ENCODE measurements at places on chromosomes 3 and 15.

GRCh38 chr15:65954289-65954741 is 85.0 kb downstream of the RAB11A start:
- DNase-seq, result no peak

- DNase-seq, result no peak
Observed at GRCh38 chr15:40906991-40907802, 12.9 kb downstream of the VPS18 start.

GRCh38 chr15:28960979-28961378 is 75.2 kb downstream of the APBA2 start:
- no peak for DNase-seq

- no peak for DNase-seq
Observed at GRCh38 chr3:8416965-8417364, 84.7 kb upstream of the LMCD1 start.

- DNase-seq, result no peak
Observed at GRCh38 chr3:119145128-119145499, 851 bp upstream of the TEX55 start.

DNA sequence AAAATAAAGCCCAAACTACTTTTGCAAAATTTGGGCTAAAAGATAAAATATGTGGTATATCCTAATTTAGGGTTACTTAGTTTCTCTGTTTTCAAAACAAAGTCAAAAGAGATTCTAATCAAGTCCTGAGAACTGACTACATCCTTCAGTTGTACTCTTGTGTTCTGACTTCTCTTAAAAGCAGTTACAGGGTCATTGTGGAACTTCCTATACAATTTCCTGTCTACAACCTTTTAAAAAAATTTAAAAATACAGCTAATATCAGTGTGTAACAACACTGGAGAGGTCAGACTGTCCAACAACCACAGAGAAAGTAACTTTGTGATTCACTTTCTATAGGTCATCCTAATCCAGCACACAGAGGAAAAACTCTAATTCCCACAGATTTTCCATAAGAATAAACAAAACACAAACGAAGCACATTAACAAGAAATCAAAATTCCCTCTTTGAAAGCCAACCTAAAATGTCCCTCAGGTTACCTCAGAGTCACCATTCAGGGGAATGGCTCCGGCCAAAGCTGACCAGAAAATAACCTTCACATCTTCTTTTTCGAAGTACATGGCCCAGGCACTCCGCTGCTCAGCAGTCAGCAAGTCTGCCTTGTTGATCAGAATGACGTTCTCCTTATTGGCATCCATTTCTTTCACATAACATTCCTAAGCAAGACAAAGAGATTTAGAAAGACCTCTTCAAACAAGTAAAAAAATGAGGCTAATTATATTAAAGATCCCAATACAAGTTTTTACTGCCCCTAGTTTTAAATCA is 13.3 kb downstream of the LSG1 start:
- DNase-seq, result no peak

DNA sequence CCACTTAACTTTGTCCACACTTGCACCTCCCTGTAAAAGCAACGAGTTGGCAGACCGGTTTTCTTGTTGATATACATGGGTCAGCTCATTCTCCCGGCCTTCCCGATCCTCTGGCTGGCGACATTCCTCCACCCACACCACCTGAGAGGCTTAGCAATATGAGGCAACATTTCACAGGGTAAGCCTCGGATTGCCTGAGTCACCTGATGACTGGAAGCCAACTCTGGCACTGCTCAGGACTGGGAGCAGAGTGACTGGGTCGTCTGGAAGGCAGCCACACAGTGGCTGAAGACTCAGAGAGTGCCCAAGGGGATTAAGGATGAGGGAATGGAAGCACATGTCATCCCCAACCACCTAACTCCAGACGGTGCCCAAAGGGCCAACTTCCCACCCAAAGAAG is 9.8 kb downstream of the HOMER2 start:
- DNase-seq, result no peak

GRCh38 chr3:110419601-110420000 is 652.0 kb upstream of the NECTIN3 start:
- no peak for DNase-seq

GRCh38 chr15:57301307-57301706 is 75.0 kb upstream of the CGNL1 start:
- no peak for DNase-seq

- DNase-seq, result no peak
Observed at GRCh38 chr3:71543371-71544016, 40.0 kb downstream of the FOXP1 start.

GRCh38 chr15:78038585-78039247 is 38.8 kb downstream of the TBC1D2B start:
- no peak for DNase-seq

GRCh38 chr3:148073721-148074456 is 623.8 kb upstream of the AGTR1 start:
- no peak for DNase-seq

DNA sequence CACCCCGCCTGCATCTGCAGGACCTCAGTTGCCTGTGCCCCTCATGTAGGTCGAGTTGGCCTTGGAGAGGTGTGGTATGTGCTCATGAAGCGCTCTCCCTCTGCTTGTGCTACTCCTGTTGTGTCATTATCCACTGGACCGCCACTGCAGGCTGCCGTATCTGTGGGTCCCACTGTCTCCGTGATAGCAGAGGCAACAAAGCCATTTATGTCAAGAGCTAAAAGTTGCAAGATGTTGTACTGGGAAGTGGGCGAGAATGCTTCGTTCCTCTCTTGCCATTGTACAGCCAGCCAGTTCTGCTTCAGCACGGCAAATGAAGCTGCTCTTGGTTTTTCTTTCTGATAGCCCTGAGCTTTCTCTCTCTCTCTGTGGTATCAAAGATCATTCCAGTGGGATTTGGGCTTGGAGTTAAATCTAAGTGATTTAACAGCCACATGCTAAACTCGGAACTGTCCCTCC is 89.0 kb downstream of the TMEM212 start:
- no peak for DNase-seq

GRCh38 chr15:74955796-74956647 is 550 bp downstream of the RPP25 start:
- DNase-seq, result no peak

- DNase-seq, result no peak
Observed at GRCh38 chr15:70801109-70801508, 37.8 kb upstream of the UACA start.

- peak; percentile 56 for DNase-seq
Observed at GRCh38 chr3:3200632-3201212, 21.2 kb upstream of the CRBN start.

DNA sequence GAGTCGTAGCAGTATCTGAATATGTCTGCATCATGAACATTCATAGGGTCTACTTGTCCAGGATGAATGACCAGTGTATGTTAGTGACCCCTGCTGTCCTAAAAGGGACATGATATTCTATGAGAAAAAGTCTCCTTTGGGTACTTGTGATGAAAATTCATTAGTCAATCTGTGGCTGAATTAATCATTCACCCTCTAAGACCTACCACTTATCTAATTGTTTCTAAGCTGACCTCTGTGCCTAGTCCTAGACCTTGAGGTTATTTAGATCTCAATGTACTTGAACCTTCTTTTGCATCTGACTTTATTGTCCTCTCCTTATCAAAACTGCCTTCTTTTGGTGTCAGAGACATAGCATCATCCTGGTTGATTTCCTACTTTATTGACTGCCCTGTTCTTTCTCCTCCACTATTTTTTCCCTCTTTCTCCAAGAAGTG is 799.3 kb downstream of the DIPK2A start:
- DNase-seq, result no peak

DNA sequence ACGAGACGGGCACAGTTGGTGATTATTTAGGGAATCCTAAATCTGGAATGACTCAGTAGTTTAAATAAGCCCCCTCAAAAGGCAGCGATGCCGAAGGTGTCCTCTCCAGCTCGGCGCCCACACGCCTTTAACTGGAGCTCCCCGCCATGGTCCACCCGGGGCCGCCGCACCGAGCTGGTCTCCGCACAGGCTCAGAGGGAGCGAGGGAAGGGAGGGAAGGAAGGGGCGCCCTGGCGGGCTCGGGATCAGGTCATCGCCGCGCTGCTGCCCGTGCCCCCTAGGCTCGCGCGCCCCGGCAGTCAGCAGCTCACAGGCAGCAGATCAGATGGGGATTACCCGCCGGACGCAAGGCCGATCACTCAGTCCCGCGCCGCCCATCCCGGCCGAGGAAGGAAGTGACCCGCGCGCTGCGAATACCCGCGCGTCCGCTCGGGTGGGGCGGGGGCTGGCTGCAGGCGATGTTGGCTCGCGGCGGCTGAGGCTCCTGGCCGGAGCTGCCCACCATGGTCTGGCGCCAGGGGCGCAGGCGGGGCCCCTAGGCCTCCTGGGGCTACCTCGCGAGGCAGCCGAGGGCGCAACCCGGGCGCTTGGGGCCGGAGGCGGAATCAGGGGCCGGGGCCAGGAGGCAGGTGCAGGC is 318.0 kb downstream of the FGF12 start:
- DNase-seq, result no peak

GRCh38 chr3:169575381-169575780 is 88.1 kb downstream of the MECOM start:
- no peak for DNase-seq

- DNase-seq, result no peak
Observed at GRCh38 chr3:20344400-20344959, 158.5 kb upstream of the SGO1 start.

- no peak for DNase-seq
Observed at GRCh38 chr3:188468662-188469061, 314.7 kb downstream of the LPP start.

GRCh38 chr3:98099848-98100247 is 12.9 kb downstream of the OR5AC2 start:
- no peak for DNase-seq

DNA sequence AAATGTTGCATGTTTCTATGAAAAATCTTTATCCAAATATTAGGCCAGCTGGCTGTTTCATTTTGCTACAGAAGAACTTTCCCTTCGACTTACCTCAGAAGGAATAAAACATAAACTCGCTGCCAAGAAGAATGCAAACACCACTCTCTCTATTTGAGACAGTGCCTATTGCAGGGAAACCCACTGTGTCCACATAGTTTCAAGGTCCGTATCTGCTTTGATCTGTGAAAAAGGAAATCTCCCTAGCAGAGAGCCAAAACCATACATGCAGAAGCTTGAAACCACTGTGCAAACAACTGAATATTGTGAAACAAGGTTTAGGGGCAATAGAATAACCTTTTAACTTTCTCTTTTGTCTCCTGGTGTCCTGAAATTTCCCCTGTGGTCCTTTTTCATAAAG is 35.0 kb upstream of the CAPN7 start:
- DNase-seq, result no peak

DNA sequence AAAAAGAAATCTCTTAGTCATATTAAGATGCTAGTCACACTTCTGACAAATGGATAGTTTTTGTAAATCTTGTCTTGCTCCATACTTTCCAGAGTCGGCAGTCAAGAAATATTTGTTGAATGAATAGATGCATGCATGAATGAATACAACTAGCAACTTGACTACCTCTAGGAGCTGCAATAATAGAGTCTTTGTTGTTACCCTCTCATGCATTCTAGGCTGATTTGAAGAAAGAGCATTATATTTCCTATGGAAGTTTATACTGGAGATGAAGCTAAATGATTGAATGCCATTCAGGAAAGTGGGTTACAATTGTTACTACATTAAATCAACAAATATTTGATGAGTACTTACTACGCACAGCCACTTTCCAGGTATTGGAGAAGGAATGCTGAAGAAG is 18.1 kb upstream of the TRAT1 start:
- DNase-seq, result no peak

DNA sequence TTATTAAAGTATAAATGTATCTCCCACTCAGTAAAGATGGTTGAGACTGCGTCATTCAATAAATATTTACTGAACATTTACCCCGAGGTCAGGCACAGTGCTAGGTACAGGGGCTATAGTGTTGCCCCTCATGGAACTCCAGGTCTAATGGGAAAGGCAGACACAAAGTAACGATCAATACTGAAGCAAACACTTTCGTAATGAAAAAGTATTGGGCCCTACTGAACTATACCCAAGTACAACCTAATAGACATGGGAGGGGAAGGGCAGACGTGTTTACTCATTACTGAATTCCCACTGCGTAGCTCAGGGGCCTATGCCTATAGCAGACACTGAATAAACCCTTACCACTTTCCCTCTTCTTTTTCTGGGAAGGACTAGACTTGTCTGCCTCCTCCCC is 56.9 kb downstream of the KLHL6 start:
- no peak for DNase-seq

GRCh38 chr15:69509131-69509530 is 56.5 kb downstream of the RPLP1 start:
- DNase-seq, result no peak

GRCh38 chr15:67416891-67417290 is 104.0 kb upstream of the C15orf61 start:
- no peak for DNase-seq

DNA sequence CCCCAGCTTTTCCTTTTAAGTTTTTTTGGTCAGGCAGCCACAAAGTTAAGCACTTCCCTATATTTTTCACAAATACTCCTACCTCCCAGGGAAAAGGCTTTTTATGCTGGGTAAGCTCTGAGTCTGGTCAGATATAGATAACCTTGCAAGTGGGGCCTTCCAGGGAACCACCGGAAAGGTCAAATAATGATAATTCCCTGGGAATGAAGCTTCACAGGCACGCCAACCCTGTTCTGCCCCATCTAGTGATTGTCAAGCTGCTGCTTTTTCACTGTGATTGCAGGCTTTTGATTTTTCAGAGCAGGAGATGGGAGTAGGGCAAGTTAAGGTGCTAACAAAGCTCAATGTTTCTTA is 121.0 kb downstream of the ZNF609 start:
- no peak for DNase-seq

DNA sequence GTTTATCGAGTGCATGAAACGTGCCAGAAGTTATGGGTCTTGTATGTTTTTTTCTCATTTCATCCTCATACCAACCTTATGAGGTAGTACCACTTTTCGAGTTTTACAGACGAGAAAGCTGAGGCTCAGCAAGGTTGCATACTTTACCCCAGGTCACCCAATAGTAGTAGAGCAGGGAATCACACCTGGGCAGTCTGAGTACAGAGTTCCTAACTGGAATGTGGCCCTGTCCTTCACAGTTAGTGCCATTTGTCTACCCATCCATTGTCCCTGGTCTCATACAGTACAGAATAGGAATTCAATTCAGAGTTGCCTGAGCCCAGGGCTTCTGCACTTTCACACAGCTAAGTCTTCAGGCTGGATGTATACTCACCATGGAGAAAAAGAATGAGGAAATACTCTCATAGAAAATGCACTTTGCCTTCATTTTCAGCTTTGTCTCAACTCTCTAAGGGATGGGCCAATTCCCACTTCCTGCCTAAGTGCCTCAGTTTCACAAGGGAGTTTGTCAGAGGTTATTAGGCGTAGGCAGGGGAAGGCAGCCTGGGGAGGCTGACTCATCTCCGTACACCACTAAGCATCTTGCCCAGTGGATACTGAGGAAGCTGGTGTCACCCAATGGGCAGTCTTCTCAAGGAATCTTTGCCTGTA is 93.2 kb downstream of the TMEM212 start:
- DNase-seq, result no peak

GRCh38 chr15:73375755-73376305 is 7.1 kb upstream of the HCN4 start:
- no peak for DNase-seq

- DNase-seq, result no peak
Observed at GRCh38 chr15:45094358-45094730, 19.6 kb downstream of the DUOX2 start.

- DNase-seq, result no peak
Observed at GRCh38 chr3:179528772-179529171, 34.0 kb upstream of the ACTL6A start.

GRCh38 chr3:150319900-150320299 is 88.2 kb upstream of the TSC22D2 start:
- DNase-seq, result no peak

All from forelimb muscle (tissue), 1 donor.